ENCODE measurements at places on chromosomes 13 and 19. TPM values are rescaled to one million over a fixed set of nuclear protein-coding genes. Genes with fewer than 3 reads are reported as not detected.
A peak's percentile ranks its signal among the peaks of the same experiment; 100 is the strongest.

The KCNRG gene
- 1.2 TPM for total RNA-seq

The SYCN gene
- total RNA-seq: not detected

- DNase-seq: no peak
Observed at GRCh38 chr13:51502153-51502651, 49.4 kb upstream of the INTS6 start.

- no peak for DNase-seq
Observed at GRCh38 chr19:30696514-30696913, 324.3 kb downstream of the ZNF536 start.

- no peak for DNase-seq
Observed at GRCh38 chr19:55024111-55024510, 14.0 kb downstream of the GP6 start.

DNA sequence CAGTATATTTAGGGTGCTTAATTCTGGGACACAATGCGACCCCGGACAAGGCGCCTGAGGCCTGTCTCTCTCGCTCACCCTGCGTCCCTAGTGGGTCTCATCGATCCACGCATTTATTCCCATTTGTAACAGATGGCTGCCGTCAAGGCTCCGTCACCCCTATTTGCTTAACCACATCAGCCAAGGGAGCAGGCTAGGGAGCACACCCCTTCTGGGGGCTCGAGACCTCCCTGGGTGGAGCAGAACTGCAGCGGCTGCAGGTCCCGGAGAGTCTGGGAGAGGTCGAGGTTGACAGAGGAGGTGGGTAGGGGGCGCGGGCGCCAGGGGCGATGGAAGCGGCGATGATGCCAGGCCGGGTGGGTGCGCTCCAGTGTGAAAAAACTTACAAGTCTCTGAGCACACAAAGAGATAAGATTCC, 507 bp downstream of the ALG5 start:
- DNase-seq: peak; percentile 27

- no peak for DNase-seq
Observed at GRCh38 chr13:59665184-59665583, 498.5 kb downstream of the DIAPH3 start.

GRCh38 chr13:92196591-92197256, 798.3 kb downstream of the GPC5 start:
- DNase-seq: no peak

DNA sequence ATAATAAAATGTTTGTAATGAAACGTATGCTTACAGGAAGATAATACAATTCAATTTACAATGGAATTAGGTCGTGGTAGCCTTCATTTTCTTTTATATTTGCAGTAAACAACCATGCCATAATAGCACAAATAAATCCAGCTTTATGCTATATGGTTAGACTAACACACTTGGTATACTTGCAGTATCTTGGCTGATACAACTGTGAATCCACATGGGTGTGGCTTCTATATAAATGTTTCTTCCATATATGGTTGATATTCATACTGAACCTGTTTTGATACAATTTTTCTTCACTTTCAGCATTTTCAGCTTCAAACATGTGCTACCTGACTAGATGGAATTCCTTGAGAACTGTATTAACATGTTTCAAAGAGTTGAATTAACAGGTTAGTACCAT, 20.4 kb upstream of the SPRY2 start:
- DNase-seq: no peak

DNA sequence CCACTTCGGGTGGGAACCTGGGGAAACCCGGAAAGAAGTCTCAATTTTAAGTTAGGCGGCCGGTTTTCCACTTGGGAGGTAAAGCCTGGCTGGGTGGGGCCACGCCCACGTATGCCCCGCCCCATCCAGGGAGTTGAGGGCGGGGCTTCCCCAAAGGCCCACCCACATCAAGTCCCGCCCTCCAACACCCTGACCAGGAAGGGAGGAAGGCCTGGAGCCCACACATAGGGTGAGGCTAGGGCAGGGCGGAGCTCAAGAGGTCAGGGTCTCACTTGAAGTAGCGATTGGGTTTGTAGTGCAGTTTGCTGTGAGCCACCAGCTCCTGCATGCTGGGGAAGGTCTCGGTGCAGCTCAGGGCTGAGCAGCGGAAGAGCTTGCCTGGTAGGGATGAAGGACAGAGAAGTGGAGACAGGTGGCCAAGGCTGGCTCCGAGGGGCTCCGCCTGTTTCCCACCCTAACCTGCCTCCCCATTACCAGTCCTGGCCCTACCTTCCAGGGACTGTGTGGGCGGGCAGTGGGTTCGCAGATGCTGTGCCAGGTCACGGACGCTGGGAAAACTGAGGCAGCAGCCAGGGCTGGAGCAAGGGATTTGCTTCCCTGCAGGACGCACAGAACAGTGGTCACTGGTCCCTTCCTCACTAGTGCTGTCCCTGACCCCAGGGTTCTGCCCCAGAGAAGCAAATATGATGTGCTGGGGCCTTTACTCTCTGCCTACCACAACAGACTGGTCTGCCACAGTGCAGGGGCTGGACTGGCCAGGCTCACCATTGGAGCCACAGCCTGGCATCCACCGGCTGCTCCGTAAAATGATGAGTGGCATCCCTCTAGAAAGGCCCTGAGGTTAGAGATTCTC, 1.6 kb downstream of the ZNF414 start:
- DNase-seq: peak; percentile 71

The SEMA6B gene
- total RNA-seq: 8.4 TPM

The LSM14A gene
- 111 TPM for total RNA-seq

The PNMA8B gene
- 0.12 TPM for total RNA-seq

- peak; percentile 53 for DNase-seq
Observed at GRCh38 chr19:996051-996838, 4.0 kb upstream of the GRIN3B start.

DNA sequence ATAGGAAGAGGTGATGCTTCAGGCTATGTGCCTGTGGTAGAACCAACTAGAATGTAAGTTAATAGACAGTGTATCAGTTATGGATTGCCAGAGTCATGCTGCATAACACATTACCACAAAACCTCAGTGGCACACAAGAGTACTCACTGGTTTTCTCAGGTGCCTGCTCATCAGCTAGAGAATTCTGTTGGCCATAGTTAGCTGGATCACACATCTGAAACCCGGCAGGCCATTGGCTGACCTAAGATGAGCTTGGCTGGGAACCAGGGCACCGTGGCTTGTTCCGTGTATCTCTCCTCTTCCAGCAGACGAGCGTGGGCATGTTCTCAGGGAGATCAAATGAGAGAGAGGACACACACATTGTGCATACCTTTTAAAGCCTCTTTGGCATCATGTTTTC, 76.7 kb downstream of the TEX26 start:
- DNase-seq: no peak

The OR7D2 gene
- not detected for total RNA-seq

The PTPRH gene
- total RNA-seq: 181 TPM

GRCh38 chr13:44416301-44416700, 42.7 kb downstream of the SERP2 start:
- no peak for DNase-seq

GRCh38 chr13:22447132-22447886, 733.5 kb upstream of the SGCG start:
- DNase-seq: no peak

DNA sequence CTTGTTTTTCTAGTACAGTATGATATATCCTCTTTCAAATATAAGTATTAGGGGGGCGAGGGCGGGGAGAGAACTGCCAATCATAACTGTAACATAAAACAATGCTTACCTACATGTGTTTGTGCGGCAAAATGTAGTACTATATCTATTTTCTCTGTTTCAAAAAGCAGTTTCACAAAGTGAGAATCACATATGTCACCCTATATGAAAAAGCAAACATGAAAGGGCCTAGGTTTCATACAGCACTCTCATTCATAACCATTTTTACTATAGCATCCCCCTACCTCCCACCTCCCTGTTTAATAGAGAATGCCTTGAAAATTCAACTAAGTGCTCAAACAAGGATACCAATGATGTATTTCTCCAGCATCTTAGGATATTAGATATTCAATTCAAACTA, 5.2 kb downstream of the TGDS start:
- no peak for DNase-seq

The POSTN gene
- total RNA-seq: 19.3 TPM

The A1BG gene
- total RNA-seq: 2.7 TPM

GRCh38 chr13:76210262-76210661, 574.1 kb downstream of the LMO7 start:
- no peak for DNase-seq

- no peak for DNase-seq
Observed at GRCh38 chr19:38483016-38483630, 49.6 kb downstream of the RYR1 start.

The TBXA2R gene
- total RNA-seq: 1.1 TPM

DNA sequence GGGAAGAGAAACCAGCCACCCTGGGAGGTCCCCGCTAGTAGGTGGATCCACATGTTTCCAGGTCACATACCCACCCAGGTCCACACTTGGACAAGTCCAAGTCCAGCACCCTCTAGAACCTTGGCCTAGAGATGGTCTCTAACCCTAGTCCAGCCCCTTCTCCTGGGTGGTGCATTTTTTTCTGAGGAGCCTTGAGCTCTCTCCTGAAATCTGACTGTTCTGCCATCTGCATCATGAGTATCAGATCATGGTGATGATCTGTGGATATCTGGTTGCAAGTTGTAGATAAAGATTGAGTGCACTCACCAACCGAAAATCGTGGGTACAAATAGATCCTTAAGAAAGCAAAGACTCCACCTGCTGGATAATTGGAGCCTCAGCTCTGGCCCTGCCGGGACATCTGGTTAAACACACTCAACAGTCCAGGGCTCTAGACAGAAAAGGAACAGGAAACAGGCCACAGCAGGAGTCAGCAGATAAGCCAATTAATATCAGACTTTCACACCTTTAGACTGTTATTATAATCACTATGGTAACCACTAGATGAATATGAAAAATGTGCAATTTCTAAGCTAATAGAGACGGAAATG, 41.1 kb downstream of the GPR12 start:
- no peak for DNase-seq

- no peak for DNase-seq
Observed at GRCh38 chr13:97134364-97135095, 87.6 kb upstream of the MBNL2 start.

DNA sequence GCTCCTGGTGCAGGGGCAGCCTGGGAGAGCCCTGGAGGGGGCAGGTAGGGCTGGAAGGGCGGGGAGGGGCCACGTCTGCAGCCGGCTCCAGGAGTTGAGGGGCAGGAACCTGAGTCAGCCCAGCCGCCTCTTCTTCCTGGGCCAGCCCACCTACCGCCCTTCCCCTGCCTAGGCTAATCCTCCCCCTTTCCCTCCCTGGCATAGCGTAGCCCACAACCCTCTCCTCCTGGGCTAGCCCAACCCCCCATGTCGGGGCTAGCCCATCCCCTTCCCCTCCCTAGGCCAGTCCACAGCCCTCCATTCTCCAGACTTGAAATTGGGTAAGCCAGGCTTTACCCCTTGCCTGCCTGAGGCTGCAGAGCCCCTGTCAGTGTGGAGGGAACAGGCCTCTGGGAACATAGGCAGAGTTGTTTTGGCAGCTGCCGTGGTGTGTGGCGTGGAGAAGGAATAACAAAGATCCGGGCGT, 20.6 kb upstream of the WDR18 start:
- no peak for DNase-seq

GRCh38 chr13:49464621-49465325, 20.7 kb downstream of the SETDB2 start:
- no peak for DNase-seq

DNA sequence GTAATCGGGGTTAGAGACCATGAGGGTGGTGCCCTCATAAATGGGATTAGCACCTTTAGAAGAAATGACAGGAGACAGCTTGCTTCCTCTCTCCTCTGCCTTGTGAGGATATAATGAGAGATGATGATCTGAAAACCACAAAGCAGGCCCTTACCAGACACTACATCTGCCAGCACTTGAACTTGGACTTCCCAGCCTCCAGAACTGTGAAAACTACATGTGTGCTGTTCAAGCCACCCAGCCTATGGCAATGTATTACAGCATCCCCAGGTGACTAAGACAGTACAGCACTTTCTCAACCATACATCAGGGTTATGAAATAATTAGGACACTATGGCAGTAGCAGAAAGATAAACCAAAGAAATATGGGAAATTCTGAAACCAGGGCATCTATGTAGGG, 7.4 kb downstream of the ZNF564 start:
- no peak for DNase-seq

The STAP2 gene
- 91.4 TPM for total RNA-seq

- no peak for DNase-seq
Observed at GRCh38 chr13:27106144-27106543, 65.5 kb downstream of the USP12 start.

The DIAPH3 gene
- total RNA-seq: 1.3 TPM

DNA sequence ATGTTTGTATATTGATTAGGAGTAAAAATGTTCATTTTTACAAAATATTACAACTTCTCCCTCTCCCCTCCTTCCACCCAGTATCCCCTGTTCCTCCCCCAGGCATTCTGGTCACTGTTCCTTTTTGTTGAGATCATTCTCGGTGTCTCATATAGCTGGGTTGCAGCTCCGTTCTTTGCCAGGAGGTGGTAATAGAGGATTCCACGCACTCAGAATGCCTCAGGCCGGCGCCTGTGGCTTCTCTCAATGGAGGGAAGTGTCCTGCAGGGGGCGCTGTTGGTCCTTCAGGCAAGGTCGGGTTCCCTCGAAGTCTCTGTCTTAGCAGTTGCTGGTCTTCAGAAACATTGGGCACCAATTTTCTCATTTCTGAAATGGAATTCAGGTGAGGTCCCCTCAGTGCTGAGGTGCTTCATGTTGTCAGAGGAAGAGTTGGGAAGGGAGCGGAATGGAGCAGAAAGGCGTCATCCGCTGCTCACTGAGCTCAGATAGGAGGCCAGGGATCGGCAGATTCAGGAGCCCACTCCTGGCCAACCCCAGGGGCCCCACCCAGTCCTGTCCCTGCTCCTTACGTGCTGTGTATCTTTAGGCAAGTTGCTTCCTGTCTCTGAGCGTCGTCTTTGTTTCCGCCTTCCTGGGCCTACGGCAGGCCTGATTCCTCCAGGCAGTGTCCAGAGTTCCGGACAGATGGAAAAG, 10.3 kb upstream of the GARIN5A start:
- no peak for DNase-seq

- no peak for DNase-seq
Observed at GRCh38 chr19:31979362-31979761, 366.0 kb upstream of the ZNF507 start.

- DNase-seq: no peak
Observed at GRCh38 chr13:46687810-46688209, 109.2 kb downstream of the ESD start.

DNA sequence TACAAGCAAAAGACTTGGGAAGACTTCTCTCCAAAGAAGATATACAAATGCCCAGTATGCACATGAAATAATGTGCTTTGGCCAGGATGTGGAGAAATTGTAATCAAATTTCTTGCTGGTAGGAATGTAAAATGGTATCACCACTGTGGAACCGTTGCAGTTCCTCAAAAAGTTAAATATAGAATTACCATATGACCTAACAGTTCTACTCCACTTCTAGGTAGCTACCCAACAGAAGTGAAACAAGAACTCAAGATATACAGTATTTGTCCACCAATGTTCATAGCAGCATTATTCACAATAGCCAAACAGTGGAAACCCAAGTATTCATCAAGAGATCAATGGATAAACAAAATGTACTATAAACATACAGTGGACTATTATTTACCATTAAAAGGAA, 95.0 kb upstream of the KLF5 start:
- no peak for DNase-seq

Measured in mucosa of descending colon (tissue), 3 donors.